Fibroblast of skin of left biceps (primary cell): ENCODE measurements at places on chromosomes 2 and 18.

GRCh38 chr2:163565192-163565591 is 170.6 kb downstream of the FIGN start:
- no peak for DNase-seq

- DNase-seq: no peak
These were observed 23.4 kb upstream of the RPL31 start for GRCh38 chr2:100978582-100979191.

- no peak for DNase-seq
These were observed 74.7 kb downstream of the HNRNPLL start for GRCh38 chr2:38528008-38528442.

- no peak for DNase-seq
These were observed 56.5 kb downstream of the MTX2 start for GRCh38 chr2:176325732-176326131.

DNA sequence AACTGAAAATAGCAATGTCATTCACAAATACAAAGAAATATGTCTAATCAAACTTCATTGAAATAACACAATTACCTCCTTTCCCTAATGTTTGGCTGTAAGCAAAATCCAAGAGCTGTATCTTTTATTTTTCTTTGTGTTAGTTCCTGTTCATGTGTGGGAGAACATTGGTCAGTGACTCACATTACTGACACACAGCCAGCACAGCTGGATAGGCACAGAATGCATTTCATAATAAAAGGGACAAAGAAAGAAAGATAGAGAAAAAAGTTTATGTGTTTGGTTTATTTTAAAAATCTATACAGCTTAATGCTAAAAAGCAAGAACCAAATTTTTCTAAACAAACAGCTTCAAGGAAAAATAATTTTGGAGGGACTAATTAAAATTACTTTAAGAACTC is 185.6 kb upstream of the COL3A1 start:
- peak; percentile 71 for DNase-seq

DNA sequence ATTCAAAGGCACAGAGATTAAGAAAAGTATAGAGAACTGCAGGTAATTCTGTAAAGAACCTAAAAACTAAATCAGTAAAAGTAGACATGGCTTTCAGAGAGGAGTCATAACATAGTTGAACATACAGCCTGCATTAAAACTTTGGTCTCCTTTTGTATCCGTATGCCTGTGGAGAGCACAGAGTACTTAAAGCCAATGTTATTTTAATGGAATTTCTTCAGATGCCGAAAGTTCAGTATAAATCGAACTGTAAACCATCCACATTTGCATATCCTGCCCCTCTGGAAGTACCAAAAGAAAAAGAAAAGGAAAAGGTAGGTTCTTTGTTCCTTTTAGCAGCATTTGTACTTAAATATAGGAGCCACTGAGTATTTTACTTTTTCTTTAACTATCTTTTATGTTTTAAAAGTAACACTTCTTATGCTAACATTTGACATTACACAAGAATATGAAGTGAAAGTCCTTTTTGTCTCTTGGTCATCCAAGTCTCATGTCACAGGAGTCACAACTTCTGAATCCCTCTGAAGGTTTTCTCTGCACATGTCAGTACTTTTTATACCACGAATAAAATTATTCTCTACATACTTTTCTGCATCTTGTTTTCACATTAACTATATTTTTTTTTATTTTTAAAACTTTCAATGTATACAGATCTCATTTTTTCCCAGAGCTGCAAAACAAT is 34.9 kb upstream of the ARMC9 start:
- DNase-seq: no peak

DNA sequence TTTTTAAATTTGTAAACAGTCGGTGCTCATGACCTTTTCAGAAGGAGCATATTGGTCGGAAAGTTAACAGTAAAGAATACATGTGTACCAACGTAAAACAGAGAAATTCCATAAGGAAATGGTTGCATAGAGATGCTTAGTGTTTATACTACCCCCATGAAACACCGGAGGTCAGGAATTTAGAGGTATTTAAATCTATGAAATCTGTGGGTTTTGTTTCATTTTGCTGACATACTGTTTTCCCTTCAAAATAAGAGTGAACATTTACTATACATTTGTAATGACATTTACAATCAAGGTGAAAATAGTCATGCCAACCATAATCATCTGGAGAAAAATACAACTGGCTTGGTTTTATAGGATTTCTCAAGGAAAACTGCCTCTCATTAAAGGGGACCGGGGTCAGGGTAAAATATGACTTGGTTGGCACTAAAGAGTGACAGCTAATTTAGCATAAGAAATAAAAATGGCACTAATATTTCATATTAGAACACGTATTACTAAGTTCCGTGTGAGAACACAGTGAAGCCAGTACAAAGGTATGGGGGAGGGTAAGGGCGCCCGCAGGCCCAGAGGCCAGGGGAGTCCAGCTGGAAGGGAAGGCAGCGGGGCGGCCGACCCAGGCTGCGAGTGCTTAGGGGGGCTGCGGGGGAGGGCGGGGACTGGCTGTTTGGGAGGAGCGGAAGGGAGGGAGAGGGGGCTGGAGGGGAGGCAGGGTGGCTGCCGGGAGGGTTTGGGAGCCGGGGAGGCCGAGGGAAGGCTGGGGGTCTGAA is 1.1 kb upstream of the RNU4ATAC start:
- DNase-seq: peak; percentile 15

- no peak for DNase-seq
These were observed 2.2 kb upstream of the UGT1A6 start for GRCh38 chr2:233690444-233690843.

DNA sequence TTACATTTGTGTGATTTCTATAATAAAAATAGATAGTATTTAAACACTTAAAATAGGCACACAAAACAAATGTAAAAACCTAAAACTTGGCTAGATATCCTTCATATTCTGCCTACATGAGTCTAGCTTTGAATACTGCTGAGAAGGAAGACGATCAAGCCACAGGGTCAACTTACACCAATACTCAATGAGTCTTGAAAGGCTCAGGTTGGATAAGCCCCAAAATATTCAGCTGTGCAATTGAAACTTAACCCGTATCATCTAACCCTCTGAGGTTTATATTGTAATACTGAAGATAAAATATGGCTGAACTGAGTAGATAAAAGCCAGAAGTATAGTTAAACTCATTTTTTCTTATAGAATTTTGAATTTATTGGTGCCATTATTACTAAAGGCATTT is 313.0 kb upstream of the NRXN1 start:
- no peak for DNase-seq

DNA sequence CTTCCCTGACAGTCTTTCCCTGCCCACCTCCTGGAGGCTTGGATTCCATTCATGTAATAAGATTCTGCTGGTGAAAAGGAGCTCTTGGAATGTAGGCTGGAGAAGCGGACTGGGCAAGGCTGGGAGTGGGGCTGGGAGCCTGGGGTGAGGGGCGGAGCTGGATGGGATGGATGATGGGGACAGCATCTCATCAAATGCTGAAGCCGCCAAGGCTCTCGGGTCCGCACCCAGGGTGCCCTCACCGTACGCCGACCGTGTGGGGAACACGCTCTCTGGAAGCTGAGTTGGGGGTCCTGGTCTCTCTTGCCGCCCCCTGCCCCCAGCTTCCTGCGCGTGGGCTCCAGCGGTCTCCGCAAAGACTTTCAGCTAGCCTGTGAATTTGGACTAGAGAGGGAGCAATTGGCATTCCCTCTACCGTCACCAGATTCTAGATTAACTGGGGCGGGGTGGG is 9.1 kb downstream of the RAX start:
- no peak for DNase-seq

- no peak for DNase-seq
These were observed 63.9 kb downstream of the GATA6 start for GRCh38 chr18:22233266-22233665.

- no peak for DNase-seq
These were observed 49.2 kb downstream of the PLB1 start for GRCh38 chr2:28544922-28545589.

GRCh38 chr2:131064589-131065512 is 28.4 kb downstream of the FAM168B start:
- no peak for DNase-seq

DNA sequence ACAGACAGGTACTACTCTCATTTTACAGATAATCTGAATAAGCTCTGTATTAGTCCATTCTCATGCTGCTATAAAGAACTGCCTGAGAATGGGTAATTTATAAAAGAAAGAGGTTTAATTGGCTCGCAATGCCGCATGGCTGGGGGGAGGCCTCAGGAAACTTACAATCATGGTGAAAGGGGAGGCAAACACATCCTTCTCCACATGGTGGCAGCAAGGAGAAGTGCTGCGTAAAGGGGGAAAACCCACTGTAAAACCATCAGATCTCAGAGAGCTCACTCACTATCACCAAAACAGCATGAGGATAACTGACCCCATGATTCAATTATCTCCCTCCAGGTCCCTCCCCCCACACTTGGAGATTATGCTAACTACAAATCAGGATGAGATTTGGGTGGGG is 254.4 kb downstream of the KCNE4 start:
- no peak for DNase-seq

DNA sequence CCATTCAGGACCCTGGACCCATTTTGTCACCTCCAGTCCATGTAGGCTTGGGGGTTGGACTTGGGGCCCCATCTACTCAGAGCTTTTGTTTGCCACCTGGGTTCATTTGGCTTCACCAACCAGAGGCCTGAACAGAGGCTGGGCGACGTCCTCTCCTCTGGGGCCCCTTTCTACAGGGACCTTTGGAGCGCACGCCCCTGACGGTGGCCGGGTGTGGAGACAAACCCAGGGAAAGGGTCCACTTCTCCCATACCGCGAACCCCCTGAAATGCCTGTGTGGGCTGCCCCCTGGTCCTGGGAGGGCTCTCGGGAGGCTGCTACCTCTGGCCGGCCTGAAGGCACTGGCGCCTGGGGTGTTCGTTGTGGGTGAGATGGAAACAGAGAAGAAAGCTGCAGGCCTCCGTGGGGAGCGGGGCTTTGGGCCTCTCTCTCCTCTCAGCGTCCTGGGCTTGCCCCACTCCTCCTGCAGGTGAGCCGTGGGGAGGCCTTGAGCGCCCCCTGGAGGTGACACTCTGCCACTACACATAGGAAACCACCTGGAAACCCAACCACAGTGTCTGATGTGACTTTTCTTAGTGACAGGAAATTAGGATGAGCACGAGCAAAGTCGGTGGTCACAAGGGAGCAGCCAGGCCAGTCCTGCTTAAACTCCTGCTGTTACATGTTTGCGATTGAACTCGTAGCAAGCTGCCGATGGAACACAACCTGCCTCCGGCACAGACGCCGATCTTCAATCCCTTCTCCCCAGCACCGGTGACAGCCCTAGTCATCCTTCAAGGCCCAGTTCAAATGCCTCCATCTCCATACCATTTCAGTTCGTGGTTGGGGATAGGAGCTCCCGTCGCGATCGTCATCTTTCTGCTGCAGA is 12.0 kb upstream of the NTSR2 start:
- no peak for DNase-seq

DNA sequence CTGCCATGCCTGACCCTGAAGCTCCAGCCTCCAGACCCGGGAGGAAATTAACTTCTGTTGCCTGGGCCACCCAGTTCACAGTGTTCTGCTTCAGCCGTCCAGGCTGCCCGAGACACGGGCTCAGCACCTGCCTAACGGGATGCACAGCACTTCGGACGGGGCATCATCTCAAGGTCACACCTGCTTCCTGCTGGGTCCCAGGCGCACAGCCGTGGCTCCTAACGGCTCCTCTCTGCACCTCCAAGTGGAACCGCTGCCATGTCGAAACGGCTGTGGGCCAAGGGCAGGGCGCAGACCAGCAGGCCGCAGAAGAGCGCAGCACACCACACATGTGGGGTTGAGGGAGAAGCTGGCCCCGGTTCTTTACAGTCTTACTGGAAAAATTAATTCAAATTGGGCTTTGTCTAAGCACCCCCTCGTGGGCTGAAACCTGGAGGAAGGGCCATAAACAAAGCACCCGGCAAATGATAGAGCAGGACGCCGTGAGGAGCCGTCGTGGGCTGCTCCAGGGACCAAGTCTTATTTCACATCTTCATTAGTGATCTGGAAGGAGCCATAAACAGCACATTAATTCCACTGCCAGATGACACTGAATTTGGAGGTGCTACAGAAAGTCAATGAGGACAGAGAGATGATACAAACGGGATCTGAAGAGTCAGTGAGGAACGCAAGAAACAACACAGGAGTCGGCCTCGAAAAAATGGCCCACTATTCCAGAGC is 59.6 kb downstream of the EIPR1 start:
- DNase-seq: no peak

DNA sequence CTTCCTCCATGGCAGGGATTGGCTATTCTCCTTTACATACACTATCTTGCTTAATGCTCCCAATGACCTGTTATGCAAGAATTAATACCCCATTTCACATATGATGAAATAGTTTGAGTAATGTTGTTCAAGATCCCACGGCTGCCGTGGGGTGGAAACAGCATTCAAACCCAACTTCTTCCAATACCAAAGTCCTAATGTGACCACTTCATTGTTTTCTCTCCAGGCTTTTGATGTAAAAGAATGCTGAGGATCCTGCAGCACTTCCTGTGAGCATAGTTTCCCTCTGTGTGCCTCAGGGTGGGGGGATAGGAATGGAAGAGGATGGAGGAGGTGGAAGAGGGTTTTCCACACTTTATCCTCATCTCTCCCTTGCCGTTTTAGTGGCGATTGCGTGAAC is 199.4 kb downstream of the IRS1 start:
- no peak for DNase-seq

DNA sequence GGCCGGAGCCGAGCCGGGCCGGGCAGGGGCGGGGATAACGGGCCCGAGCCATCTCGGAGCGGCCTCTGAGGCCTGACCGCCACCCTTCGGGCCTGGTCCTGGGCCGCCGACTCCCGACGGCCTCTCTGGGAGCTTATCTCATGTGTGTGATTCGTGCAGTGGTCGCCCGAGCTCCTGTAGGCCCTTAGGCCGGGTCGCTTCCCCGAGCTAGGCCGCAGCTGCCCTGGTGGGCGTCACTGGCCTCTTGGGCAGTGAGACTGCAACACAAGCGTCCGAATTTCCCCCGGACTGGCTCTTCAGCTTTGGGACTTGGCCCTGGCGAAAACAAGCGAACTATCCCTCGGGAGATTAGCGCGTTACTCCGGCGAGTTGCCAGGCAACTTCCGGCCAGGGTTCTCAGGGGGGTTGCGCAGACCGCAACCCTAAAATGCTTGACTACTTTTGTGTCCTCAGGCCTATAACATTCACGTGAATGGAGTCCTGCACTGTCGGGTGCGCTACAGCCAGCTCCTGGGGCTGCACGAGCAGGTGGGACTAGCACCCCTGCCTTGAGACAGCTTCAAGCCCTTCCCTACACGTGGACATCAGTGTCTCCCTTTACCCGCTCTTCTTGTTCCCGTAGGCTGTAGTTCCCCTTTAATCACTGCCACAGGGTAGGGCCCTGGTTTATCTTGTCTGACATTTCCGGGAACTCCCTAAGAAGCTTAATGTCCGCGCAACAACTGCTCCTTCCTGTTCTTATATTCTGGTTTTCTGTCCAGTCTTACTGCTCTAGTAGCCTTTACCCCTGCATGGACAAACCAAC is 602 bp downstream of the SNX17 start:
- DNase-seq: no peak
